ENCODE measurements at places on chromosomes 1 and 21.

- no peak for DNase-seq
Observed at GRCh38 chr21:35690436-35690835, 369.9 kb downstream of the SETD4 start.

DNA sequence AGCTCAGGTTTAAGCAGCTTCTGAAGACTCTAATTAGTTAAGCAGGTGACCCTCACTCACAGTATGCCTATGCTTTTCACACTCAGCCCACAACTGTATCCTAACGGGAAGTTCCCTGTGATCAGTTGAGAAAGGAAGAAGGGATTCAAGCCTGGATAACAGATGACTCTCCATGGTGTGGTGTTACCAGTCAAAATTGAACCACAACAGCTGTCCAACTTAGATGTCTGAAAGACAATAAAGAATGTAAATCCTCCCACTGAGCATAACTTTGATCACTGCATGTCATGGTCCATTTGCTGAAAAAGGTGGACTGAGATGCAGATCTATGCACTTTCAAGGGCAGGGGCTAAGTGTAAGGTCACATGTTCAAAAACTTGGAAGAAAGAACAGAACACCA, 32.3 kb upstream of the DIPK1A start:
- no peak for DNase-seq

GRCh38 chr1:171486048-171486519, 754 bp downstream of the PRRC2C start:
- DNase-seq, result peak; percentile 34

- no peak for DNase-seq
Observed at GRCh38 chr21:38988509-38989378, 183.0 kb downstream of the ETS2 start.

DNA sequence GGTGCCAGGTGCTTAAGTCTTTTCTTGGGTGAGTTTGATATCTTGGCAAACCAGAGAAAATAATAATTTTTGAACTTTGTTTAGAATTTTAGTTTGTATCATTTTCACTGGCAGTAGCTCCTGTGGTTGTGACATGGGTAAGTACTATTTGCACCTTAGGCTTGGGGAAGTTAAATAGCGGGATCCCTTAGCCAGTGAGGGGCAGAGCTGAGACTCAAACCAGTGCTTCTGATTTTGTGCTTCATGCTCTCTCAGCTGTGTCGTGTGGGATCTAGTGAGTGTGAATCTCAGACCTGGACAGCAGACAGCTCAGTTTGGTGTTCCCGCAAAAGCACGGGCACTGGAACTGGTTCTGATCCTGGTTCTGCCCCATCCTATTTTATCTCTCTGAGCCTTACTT, 9.6 kb downstream of the PRCC start:
- no peak for DNase-seq

GRCh38 chr1:81756872-81757271, 43.9 kb upstream of the ADGRL2 start:
- no peak for DNase-seq

DNA sequence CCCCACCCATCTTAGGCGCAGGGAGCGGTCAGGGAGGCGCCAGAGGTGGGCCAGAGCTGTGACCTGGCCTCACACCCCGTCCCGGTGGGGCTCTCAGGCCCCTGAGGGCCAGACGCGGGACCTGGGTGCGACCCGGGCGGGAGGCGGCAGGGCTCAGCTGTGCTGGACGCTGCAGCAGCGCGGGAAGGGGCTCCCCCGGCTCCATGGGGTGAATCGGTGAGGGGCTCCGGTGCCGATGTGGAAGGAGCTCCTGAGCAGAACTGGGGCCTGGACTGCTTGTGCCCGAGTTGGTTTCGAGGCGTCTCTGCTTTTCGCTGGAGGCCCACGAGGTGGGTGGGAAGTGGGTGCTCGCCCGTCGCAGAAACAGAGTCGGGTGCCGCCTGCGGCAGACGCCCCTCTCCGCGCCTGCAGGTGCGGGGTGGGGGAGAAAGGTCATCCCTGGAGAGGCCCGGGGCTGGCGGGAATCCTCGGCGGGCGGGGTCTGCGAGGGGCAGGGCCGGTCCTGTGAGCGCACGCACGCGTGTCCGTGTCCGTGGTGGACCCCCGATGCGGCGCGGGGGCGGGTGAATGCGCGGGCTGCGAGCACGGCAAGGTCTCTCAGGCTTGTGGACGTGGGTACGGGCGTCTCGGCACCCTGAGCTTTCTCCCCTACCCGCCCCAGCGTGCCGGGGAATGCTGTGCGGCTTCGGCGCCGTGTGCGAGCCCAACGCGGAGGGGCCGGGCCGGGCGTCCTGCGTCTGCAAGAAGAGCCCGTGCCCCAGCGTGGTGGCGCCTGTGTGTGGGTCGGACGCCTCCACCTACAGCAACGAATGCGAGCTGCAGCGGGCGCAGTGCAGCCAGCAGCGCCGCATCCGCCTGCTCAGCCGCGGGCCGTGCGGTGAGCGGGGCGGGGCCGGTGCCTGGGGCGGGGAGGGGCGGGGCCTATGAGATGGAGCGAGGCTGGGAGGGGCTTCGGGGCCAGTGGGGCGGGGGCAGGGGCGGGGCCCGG, 20.4 kb downstream of the AGRN start:
- DNase-seq, result peak; percentile 98

GRCh38 chr1:232431748-232432147, 198.2 kb downstream of the SIPA1L2 start:
- DNase-seq, result no peak

GRCh38 chr1:225480825-225481434, 53.1 kb upstream of the LBR start:
- no peak for DNase-seq

DNA sequence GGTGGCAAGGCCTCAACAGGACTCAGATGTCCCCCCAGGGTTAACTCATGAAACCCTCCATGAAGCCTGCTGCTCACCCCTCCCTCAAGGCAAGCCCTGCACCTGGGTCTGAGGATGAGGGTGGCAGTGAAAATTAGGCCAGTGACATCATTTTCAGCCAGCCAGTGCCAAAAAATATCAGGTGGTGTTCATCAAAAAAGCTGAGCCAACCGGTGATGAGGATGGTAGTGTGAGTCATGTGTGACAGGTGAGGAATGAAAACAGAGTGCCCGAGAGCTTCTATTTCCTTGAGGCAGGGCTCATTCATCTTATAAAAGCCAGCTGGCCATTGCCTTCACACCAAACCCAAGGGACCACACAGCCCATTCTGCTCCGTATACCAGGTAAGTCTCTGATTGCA, at the start of gene SPRR1A:
TSS of gene SPRR1A (plus strand) at position 339 of the 400 bp plus-strand sequence. CDS start 1,150 bp downstream, outside the sequence.
- DNase-seq, result no peak

GRCh38 chr1:228236744-228237143, 28.9 kb downstream of the OBSCN start:
- peak; percentile 64 for DNase-seq

DNA sequence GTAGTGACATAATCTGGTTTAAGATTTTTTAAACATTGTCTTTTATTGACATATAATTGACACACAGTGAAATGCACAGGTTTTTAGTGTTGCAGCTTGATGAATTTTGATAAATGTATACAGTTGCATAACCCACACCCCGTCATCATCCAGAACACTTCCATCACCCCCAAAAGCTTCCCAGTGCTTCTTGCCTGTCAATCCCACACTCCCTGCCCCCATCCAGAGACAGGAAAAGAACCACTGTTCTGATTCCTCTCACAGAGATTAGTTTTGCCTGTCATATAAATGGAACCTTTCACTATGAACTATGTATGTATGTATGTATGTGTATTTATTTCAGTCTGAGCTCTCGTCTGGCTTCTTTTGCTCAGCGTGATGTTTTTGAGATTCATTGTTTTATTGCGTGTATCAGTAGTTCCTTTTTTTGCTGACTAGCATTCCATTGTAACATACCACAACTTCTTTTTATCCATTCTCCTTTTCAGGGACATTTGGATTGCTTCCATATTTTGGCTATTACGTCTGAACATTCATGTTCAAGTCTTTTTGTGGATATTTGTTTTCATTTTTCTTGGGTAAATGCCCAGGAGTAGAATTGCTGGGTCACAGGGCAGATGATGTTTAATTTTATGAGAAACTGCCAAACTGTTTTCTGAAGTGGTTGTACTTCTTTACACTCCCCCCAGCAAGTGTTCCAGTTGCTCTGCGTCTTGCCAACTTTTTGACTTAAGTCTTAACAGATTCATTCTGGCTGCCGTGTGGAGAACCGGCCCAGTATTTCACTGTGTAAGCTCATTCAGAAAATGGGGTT, 8.7 kb downstream of the UBIAD1 start:
- peak; percentile 41 for DNase-seq

- DNase-seq, result no peak
Observed at GRCh38 chr1:6057170-6057845, 11.6 kb downstream of the KCNAB2 start.

DNA sequence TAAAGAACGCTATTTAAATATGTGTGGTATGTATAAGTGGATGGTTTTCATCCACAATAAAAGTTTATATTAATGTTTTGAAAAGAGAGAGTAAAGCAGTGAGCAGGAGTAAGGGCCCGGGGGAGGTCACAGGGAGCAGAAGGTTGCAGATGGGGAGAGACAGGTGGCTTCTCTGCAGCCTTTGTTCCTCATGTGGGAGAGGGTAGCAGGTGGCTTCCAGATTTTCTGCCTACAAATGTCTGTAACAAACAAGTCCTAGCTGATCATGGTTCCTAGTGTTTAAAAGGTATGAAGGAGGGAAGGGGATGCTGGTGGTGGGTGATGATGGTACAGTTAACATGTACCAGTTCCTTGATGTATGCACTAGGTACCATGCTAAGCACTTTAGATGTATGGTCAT, 18.8 kb downstream of the QSOX1 start:
- no peak for DNase-seq

GRCh38 chr21:35232545-35233176, 183.6 kb upstream of the RUNX1 start:
- peak; percentile 45 for DNase-seq

DNA sequence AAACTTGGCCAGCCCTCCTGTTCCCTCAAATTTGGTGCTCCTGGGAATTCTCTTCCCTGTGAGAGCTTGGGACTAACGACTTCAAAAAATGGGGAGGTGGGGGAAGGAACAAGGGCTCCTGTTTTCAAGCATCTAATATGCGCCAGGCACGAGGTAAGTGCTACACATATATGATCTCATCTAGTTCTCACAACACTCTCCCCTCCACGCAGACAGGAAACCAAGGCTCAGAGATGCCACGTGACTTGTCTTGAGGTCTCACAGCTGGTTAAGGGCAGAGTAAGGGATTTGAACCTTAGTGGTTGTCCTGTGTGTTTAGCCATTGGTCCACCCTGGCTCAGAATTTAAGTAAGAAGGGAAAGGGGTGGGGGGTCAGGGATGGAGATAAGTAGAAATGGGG, 125.9 kb downstream of the DMRTB1 start:
- DNase-seq, result no peak

- no peak for DNase-seq
Observed at GRCh38 chr1:108190001-108190634, 10.0 kb downstream of the SLC25A24 start.

DNA sequence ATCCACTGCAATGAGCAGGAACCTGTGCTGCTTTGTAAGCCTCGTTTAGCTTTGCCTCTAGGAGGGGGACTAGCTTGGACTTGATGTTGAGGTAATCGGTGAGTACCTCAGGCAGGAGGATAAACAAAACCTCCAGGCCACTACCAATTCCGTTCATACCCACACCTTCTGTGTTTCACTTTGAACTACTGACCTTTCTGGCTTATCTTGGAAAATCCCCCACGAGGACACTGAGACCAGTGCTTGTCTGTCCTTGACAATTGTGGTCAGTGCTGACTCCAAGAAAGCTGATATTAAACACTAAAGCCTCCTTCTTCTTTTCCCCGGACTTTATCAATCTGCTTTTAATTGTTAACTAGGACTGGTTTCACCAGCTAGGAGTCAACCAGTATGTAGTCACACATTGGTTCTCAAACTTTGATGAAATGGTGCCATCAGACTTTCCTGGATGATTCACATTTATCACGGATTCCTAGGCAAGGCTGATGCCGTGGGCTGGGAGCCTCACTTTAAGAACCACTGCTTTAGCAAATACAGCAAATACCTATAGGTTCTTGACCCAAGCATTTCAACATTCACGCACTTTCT, 52.7 kb downstream of the TGFB2 start:
- DNase-seq, result no peak

DNA sequence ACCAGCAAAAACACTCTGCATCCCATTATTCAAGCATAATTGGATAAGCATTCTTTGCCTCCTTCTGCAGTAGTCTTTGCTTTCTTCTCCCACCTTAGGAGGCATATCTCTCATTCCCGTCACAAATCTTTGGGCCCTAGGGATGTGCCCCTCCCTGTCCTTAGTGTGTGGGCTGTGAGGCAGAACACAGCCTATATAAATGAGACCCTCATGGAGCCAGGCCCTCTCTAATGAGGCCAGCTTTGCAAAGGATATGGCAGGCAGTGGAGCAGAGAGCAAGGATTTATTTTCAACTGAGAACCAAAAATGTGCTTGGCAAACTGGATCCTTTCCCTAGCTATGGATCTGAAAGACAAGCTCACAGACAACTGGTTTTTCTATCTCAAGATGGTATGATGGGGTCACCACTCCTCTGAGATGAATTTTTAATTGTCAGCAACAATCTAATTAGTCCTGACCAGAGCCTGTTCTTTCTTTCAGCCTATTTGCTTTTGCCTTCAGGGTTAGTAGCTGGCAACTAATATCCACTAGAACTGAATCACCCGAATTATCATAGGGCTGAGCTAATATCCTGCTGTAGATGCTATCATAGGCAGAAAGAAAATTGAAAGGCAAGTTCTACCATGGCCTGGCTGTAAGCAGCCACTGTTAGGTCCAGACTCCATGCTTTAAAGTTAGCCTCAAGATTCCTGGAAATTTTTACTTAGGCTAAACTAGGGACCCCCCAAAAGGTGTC, 134.2 kb downstream of the SYT2 start:
- DNase-seq, result no peak

DNA sequence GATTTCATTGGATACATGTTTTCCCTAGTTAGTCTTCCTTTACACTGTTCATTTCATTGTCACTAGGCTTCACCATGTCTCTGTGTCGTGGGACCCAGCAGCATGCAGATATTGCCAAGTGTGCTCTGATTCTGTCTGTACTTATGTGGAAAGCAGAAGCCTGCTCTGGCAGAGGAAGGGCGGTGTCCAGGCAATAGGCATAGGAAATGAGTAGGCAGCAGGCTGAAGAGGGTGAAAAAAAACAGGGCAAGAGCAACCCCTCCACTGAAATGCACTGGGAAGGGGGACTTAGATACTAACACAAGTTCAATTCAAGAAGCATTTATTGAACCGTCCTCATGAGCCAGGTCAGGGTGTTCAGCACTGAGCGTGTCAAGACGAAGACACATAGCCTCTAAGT, 85.2 kb upstream of the VAV3 start:
- DNase-seq, result no peak

DNA sequence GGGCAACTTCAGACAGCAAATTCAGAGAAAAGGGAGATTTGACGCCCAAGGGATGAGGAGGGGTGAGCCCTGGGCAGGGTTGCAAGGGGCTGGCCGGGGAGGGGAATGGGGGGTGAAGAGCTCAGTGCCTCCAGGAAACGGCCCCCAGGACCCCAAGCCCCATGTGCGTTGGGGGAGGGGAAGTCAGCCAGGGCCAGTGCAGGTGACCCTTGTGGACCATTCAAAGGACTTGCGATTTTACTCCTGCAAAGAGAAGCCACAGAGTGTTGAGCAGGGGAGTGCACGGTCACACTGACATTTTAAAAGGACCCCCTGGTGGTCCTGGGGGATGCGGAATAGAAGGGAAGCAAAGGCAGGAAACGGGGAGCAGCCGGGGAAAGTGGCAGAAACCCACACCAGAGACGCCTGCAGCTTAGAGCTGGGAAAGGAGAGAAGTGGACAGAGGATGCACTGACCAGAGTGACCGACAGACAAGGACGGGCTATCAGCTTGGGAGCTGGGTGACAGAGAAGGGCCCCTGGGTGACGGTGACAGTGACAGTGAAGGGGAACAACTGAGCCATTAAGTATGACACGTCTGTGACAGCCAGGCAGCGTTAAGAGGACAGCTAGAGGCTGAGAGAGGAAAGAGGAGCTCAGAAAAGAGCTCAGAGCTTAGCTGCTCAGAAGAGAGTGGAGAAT, 54.0 kb upstream of the TMEM51 start:
- DNase-seq, result no peak
